ENCODE measurements at places on chromosomes 1 and 21. TPM values are rescaled to one million over a fixed set of nuclear protein-coding genes. Genes with fewer than 3 reads are reported as not detected.

TNFRSF18 gene
- total RNA-seq: 8.0 TPM

DNA sequence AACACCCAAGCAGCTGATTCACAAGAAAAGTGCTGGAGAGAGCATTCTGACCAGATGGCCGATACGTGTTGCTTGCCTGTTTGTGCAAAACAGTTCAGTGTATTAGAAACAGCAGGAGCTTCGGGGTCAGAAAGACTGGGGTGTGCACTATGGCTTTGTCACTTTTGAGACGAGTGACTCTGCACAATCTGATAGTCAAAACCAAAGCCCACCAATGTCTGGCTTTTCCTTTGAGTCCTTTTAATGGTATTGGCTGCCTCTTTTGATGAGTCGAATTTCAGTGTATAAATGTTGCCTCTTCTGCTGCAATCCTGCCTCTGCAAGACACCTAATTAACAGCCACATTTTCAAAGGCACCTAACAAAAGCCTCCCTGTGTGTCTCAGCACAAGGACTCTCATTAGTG lies 444.6 kb downstream of the AJAP1 start:
- H3K4me1 ChIP-seq: no peaks in the 10 kb centered on the region
- no peak overlapping the region for H3K27ac ChIP-seq
- H3K36me3 ChIP-seq: no peaks in the 10 kb centered on the region
- no peak for DNase-seq
- no peaks in the 10 kb centered on the region for H3K27me3 ChIP-seq

GRCh38 chr1:205878026-205878425 lies 28.1 kb upstream of the PM20D1 start:
- DNase-seq: no peak
- H3K4me1 ChIP-seq: no peaks in the 10 kb centered on the region

GRCh38 chr1:90613371-90613770 lies 103.7 kb downstream of the BARHL2 start:
- no peak overlapping the region for H3K4me3 ChIP-seq
- H3K27ac ChIP-seq: no peak overlapping the region
- no peaks in the 10 kb centered on the region for H3K36me3 ChIP-seq

- peaks cover 69% of the 10 kb centered on the region for H3K36me3 ChIP-seq
- no peak for DNase-seq
- peaks cover 69% of the 10 kb centered on the region for H3K4me1 ChIP-seq
- no peak overlapping the region for H3K27ac ChIP-seq
- no peak overlapping the region for H3K4me3 ChIP-seq
Measured at GRCh38 chr1:9726905-9727595, 75.5 kb downstream of the PIK3CD start.

DNA sequence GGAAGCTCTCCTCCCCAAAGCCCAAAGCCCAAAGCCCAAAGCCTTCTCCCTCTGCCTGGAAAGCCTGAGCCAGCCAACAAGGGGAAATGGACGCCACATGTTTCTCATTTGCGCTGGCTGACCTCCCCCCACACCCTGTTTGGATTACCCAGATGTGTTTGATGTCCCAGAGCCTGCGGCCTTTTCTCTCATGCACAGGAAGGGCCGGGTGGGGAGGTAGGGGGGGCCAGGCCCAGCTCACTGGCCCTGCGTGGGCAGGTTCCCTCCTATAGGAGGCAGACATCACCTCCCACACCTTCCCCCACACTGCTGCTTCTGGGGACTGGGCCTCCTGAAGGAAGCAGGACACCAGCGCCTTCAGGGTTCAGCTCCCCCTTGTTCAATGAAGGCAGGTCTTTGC lies 116.3 kb downstream of the NAV1 start:
- H3K4me1 ChIP-seq: no peaks in the 10 kb centered on the region
- H3K27me3 ChIP-seq: no peaks in the 10 kb centered on the region
- DNase-seq: no peak
- H3K27ac ChIP-seq: no peak overlapping the region
- no peak overlapping the region for H3K4me3 ChIP-seq

GRCh38 chr1:6084781-6085495 lies 39.2 kb downstream of the KCNAB2 start:
- H3K27me3 ChIP-seq: no peaks in the 10 kb centered on the region
- DNase-seq: no peak
- no peak overlapping the region for H3K4me3 ChIP-seq
- H3K27ac ChIP-seq: no peak overlapping the region

GRCh38 chr1:220957233-220957605 lies 78.0 kb downstream of the HLX start:
- no peaks in the 10 kb centered on the region for H3K27me3 ChIP-seq
- H3K4me3 ChIP-seq: no peak overlapping the region
- DNase-seq: no peak
- H3K27ac ChIP-seq: no peak overlapping the region
- no peaks in the 10 kb centered on the region for H3K36me3 ChIP-seq
- H3K4me1 ChIP-seq: no peaks in the 10 kb centered on the region

COL11A1 gene
- total RNA-seq: not detected

DNA sequence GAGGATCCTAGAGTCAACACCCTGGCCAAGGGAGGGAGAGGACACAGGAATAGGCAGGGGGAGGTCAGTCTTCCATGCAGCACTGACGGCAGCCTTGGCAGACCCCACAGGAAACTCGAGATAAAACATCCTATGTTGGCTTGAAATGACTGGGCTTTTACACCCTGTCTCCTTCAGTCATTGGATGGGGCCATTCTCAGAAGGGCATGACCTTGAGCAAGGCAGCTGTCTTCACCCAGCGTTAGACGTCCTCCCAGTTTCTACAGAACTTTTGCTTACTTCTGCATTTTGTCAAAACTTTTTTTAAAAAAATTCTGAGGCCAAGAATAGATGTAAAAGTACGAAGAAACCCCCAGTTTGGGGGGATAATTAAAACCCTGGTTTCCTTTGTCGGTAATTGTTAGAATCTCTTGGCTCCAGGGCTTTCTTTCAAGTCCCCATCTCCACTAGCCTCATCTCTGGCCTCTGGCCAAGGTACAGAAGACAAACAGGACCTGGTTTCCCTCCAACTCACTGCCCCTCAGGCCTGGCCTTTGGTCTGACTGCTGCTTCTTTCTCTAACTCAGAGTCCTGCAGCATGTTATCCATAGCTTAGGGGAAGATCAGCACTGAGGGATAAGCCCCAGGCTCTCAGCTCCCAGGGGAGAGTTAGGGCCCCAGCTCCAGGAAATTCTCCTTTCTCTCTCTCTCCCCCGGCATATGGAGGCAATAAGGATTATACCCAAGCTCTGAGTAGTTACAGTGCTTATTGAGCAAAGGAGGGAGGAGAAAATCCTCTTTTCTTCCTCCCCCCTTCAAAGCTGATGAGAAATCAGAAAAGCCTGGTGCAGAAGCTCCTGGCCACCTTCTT lies 51.6 kb upstream of the KCND3 start:
- no peak overlapping the region for H3K27ac ChIP-seq
- DNase-seq: no peak
- no peaks in the 10 kb centered on the region for H3K36me3 ChIP-seq
- H3K27me3 ChIP-seq: no peaks in the 10 kb centered on the region
- H3K4me1 ChIP-seq: no peaks in the 10 kb centered on the region

DNA sequence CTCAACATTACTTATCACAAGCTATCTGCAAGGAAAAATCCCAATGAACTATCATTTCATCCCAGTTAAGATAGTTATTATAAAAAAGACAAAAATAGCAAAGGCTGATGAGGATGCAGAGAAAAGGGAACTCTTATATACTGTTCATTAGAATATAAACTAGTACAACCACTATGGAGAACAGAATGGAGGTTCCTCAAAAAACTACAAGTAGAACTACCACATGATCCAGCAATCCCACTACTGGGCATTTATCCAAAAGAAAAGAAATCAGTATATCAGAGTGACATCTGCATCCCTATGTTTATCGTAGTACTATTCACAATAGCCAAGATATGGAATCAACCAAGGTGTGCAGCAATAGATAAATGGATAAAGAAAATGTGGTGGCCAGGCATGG lies 4.9 kb upstream of the C1orf185 start:
- H3K27me3 ChIP-seq: no peaks in the 10 kb centered on the region
- no peaks in the 10 kb centered on the region for H3K36me3 ChIP-seq
- no peak overlapping the region for H3K4me3 ChIP-seq
- no peaks in the 10 kb centered on the region for H3K4me1 ChIP-seq
- H3K27ac ChIP-seq: no peak overlapping the region

ITGB2 gene
- total RNA-seq: 291 TPM

DNA sequence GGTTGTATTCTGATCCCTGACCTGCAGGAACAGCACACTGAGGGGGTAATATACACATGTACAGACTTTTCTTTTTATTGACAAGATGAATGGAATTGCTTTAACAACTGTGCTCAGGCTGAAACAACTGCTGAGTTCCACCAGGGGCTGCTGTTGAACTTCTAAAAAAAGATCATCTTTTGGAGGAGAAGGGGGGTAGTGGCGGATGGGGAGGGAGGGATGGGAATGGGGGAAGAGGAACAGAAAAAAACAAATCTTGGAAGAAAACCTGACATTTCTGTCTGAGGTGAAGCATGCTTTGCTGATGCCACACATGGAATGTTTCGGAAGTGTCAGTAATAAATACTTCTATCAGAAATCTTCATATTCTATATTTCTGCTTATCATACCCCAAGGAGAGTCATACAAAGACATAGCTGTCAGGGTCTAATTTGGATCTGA lies 75.0 kb downstream of the RWDD3 start:
- no peak overlapping the region for H3K27ac ChIP-seq
- no peaks in the 10 kb centered on the region for H3K36me3 ChIP-seq
- no peak for DNase-seq

DNA sequence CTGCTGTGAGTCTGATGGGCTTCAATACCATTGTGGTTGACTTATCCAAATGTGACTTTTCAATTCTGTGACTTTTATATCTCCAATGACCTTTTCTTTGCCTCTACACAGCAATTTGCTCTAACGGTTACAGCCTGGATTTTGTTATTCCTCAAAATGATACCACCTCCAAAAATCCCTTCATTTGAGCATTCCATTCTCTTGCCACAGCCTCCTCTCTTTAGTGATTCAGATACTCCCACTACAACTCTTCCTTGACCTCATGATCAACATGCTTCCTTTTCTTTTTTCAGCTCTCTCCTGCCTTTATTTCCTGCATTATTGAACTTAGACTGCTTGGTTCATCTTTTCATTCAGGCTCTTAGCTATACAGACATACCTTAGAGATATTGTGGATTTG lies 16.6 kb upstream of the IL19 start:
- no peak overlapping the region for H3K27ac ChIP-seq
- H3K4me1 ChIP-seq: peaks cover 33% of the 10 kb centered on the region
- H3K36me3 ChIP-seq: no peaks in the 10 kb centered on the region
- H3K27me3 ChIP-seq: no peaks in the 10 kb centered on the region
